ENCODE measurements at places on chromosomes 3 and 15.

- DNase-seq: no peak
Observed at GRCh38 chr3:52432691-52433141, 12.2 kb downstream of the SEMA3G start.

DNA sequence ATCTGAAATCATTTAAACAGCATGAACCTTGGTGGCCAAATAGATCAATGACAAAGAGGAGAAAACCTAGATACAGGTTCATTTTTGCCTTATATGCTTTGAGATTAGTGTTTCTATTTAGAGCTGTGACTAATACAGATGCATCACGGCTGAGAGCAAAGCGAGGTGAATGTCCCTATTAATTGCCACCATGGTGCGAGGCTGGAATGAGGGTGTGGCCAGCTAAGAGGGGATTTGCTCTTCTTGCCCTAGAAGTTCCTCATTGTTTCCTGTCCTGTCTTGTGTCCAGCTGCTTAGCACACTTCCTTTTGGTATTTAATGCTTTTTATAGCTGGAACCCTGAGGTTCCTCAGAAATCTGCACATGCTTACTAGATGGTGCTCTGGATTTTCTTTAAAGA lies 339.1 kb upstream of the RGMA start:
- DNase-seq: no peak

DNA sequence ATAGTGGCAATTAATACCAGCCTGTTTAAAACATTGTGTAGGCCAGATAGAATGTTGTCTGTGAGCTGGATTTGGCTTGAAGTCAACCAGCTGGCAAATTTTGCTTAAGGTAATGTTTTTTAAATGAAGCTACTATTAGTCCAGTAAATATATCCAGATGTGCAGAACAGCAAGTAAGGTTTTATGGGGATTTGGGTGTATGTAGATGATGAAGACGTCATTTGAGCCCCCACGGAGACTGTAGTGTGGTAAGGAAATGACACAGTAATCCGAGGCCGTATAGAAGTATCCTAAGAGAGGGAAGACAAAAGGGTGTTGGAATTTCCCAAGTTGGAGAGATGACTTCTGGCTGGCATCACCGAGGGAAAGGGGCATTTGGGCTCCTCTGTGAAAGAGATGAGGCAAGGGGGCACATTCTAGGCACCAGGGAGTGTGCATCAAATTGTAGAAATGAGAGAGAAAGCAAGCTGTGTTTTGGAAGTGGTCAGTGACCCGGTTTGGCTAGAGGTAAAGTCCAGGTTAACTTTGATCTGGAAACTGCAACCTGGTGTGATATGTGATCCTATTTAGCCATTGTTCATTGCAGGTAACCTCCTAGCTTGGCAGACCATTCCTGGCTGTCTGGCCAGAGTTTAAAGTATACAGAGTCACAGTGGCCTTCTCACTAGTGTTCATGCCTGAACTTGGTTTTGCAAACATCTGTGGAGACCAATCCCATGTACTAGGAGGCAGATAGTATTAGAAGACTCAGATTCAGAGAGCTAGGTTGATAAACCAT lies 104.2 kb downstream of the ITPR1 start:
- no peak for DNase-seq

- DNase-seq: no peak
Observed at GRCh38 chr3:77169823-77170222, 129.9 kb downstream of the ROBO2 start.

GRCh38 chr15:26191193-26191592 lies 328.1 kb upstream of the ATP10A start:
- no peak for DNase-seq

GRCh38 chr15:56496635-56497034 lies 31.7 kb upstream of the MNS1 start:
- DNase-seq: no peak

GRCh38 chr3:31890742-31891469 lies 90.2 kb downstream of the OSBPL10 start:
- no peak for DNase-seq

- DNase-seq: no peak
Observed at GRCh38 chr3:115450036-115450435, 173.3 kb upstream of the GAP43 start.

GRCh38 chr15:49707598-49707997 lies 86.8 kb downstream of the DTWD1 start:
- DNase-seq: no peak

- no peak for DNase-seq
Observed at GRCh38 chr3:171417137-171417536, 43.1 kb downstream of the TNIK start.

DNA sequence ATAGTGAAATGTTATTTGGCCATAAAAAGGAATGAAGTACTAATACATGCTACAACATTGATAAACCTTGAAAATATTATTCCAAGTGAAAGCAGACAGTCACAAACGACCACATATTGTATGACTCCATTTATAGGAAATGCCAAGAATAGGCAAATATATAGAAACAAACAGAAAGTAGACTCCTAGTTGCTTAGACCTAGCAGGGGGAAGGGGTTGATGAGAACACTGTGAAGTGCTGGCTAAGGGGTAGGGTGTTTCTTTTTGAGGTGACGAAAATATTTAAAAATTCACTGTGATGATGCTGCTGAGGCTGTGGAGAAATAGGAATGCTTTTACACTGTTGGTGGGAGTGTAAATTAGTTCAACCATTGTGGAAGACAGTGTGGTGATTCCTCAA lies 30.5 kb upstream of the XIRP1 start:
- no peak for DNase-seq

GRCh38 chr3:46990573-46991374 lies 11.3 kb downstream of the NBEAL2 start:
- no peak for DNase-seq

DNA sequence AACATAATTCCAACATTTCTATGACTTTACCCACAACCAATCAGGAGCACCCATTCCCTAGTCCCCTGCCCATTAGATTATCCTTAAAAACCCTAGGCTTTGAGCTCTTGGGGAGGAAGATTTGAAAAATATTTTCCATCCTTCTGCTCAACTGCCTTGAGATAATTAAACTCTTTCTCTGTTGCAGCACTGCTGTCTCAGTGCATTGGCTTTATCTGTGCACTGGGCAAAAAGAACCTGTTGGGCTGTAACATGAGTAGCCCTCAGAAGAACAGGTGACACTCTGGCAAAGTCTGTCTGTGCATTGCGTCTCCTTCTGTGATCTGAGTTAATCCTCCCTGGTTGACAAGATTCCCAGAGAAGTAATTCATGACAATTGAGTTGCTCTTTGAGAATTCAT lies 83.9 kb downstream of the ZMAT3 start:
- no peak for DNase-seq

- DNase-seq: no peak
Observed at GRCh38 chr3:112605285-112605684, 35.7 kb downstream of the CCDC80 start.

DNA sequence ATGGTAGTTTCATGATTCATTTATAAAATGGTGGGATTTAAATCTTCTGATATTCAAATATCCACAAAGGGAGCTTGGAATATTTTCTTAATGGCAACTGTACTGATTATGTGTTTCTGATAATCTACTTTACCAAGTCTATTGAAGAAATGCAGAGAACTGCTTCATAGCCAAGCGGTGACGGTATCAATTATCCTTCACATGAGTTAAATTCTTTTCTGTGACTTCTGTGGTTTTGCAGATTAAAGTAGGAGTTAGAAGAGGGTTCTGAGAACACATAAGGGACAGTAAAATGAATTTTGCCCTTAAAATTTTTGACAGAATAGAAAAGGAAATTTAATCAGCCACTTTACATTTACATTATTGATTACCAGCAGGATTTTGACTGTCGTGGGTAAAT lies 563.2 kb downstream of the GBE1 start:
- DNase-seq: no peak

- DNase-seq: no peak
Observed at GRCh38 chr3:172697558-172697957, 13.3 kb downstream of the NCEH1 start.

GRCh38 chr15:79572691-79573404 lies 140.7 kb downstream of the MINAR1 start:
- no peak for DNase-seq

DNA sequence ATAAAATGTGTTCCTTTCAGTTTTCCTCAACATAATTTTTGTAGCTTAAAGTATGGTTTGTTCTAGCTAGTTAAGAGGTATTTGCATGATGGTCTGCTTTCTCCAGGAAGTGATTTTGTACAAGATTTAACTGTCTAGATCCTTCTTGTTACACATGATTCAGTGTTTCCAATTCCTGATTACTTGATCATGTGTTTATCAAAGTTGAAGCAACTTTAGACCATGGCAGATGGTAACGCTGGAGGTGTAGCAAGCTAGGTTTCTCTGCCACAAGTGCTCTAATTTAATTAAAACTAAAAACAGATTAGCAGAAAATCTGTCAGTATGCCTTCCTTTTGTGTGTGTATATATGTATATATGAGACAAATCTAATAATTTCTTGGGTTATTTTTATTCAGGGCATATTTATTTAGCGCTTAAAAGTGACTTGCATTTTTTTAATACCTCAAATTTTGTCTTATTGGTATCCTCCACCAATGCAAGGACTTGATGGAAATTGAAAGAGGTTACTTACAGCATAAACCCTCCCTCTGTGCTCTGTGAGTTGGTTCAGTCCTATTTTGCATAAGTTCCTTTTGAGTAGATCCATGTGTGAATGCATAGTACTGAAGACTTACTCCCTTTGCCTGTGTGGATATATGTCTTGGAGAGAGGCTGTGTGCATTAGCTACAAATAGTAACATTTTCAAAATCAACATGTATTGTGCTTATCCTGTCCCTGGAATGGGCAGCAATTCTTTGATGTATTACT lies 157.3 kb upstream of the CGNL1 start:
- DNase-seq: no peak

DNA sequence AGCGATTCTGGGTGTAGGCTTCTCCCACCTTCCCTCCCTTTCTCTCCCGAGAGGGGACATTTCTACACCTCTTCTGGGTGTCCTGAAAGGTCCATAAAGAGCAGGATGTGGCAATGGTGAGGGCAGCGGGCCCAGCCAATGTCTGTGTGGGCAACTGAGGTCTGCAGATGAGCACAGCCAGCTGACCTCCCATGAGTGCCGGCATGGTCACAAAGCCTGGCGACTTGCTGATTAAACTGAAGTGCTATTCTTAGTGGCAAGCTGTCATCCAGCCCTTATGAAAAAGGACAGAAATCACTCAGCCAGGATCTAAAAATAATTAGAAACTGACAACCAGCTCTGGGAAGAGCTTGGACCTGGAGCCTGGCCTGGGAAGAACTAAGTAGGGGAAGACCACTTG lies 124.3 kb upstream of the RGMA start:
- no peak for DNase-seq

- DNase-seq: no peak
Observed at GRCh38 chr3:16809482-16809881, 75.3 kb upstream of the PLCL2 start.

- no peak for DNase-seq
Observed at GRCh38 chr3:188446766-188447165, 292.8 kb downstream of the LPP start.

DNA sequence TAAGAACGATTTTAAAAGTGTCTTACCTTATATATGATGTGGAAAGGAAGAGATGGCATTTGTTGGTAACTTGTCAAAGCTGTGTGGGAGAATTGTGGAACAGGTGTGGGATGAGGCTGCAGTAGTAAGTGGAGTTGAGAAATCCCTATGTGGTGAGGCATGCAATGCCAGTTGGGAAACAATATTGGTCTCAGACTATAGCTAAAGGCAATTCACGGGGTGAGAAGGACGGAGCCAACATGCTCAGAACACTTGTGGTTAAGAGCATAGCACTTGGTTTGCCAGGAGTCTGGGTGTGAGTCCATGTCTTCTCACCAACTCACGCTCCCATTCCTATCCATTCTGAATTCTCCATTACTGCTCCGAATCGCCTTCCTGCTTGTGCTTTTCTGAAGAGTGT lies 615.6 kb upstream of the ADAMTS9 start:
- DNase-seq: no peak

DNA sequence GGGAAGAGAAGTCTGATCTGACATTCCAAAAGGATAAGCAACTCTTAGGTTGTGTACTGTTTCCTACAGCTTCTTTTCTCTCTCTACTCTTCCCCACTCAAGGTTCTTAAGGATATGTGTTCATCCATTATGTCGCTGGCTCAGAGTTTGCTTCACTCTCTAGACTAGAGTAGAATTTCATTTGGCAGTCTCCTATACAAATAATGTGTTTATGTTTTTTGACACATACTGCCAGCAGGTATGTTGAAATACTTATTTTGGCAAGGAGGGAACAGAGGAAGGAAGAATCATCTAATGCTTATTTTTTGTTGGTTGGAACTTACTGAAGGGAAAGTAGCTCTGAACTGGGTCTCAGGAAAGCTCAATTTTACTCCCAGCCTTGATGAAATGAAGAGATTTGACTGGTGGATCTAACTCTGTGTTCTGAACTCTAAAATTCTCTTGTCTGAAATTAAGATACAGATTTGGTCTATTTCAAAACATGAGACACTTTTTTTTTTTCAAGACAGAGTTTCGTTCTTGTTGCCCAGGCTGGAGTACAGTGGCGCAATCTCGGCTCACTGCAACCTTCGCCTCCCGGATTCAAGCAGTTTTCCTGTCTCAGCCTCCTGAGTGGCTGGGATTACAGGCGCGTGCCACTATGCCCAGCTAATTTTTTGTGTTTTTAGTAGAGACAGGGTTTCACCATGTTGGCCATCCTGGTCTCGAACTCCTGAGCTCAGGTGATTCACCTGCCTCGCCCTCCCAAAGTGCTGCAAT lies 7.6 kb upstream of the EMC3 start:
- DNase-seq: no peak

- DNase-seq: no peak
Observed at GRCh38 chr3:156010829-156011228, 109.5 kb upstream of the KCNAB1 start.

DNA sequence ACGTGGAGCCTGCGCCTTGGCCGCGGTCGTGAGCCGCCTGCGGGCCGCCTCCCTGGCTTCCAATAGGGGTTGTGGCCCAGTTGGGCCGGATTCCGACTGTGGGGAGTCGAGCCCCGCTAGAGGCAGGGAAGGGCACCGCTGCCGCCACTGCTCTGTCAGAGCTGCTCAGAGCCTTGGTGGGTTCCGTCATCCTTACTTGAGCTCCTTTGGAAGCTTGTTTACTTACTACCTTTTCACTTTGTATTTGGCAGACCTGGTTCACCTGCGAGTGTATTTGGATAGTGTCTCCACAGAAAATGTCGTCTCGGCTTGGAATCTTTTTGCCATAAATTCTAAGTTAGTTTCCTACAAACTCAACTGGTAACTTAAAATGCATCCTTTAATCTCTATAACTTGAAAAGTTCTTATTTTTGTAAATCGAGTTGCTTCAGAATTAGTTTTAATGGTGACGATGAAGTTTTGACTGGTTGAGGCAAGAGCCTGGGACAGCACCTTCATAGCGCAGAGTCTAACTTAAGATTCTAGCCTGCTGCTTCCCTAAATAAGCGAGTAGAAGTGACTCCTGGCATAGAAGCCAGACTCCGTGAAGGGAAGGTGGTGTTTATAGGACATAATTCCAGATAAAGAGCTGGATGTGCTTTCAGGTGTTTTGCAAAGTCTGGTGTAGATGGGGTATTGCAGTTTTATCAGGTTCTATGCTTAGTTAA lies 800 bp downstream of the DAG1 start:
- DNase-seq: no peak

GRCh38 chr15:70062321-70062956 lies 35.3 kb downstream of the TLE3 start:
- no peak for DNase-seq

Data from T-helper 17 cell (primary cell).